ENCODE measurements at places on chromosomes 5 and 9.
A peak's percentile ranks its signal among the peaks of the same experiment; 100 is the strongest.

DNA sequence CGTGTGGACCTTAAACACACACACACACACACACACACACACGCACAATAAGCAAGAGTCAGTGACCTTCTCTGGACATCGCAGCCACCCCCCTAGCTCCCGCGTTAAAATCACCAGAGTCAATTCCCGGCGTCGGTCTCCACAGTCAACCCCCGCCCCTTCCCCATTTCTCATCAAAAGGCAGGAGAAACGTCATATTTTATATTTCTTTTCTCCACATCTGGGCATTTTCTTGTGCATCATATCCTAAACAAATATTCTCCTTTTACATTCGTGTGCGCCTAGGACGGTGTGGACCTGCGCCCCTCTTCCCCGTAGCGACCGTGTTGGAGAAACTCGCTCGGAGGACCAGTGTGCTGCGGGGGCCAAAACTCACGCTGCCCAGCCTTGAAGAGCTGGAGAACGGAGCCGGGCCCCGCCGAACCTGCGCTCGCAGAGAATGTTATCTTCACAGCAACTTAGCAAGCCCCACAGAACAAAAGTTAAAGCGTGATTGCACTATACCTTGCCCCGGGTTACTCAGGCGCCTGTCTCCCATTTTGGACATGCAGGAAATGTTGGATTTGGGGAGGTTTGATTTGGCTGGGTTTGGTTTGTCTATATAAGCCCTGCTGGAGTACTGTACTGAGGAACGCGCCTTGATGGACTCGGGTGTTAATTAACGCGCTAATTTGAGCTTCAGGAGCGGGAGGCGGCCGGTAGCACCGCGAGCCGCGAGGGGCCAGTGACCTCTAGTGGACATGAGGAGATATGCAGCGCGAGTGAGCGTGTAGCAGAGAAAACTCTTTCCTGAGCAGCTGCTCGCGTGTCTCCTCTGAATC lies 192.4 kb downstream of the MEF2C start:
- DNase-seq, result peak; percentile 91
- H3K27me3 ChIP-seq, result peaks cover 100% of the 10 kb centered on the region
- H3K36me3 ChIP-seq, result no peaks in the 10 kb centered on the region
- peaks cover 2% of the 10 kb centered on the region for H3K4me1 ChIP-seq

- H3K27ac ChIP-seq, result no peak overlapping the region
- no peak overlapping the region for H3K4me3 ChIP-seq
- no peaks in the 10 kb centered on the region for H3K36me3 ChIP-seq
- H3K4me1 ChIP-seq, result no peaks in the 10 kb centered on the region
Observed at GRCh38 chr9:70133253-70134208, 89.9 kb downstream of the MAMDC2 start.

- H3K36me3 ChIP-seq, result peaks cover 3% of the 10 kb centered on the region
- no peak for DNase-seq
- H3K27me3 ChIP-seq, result no peaks in the 10 kb centered on the region
- H3K4me3 ChIP-seq, result no peak overlapping the region
- no peaks in the 10 kb centered on the region for H3K4me1 ChIP-seq
Observed at GRCh38 chr5:37724395-37725125, 115.3 kb downstream of the GDNF start.

DNA sequence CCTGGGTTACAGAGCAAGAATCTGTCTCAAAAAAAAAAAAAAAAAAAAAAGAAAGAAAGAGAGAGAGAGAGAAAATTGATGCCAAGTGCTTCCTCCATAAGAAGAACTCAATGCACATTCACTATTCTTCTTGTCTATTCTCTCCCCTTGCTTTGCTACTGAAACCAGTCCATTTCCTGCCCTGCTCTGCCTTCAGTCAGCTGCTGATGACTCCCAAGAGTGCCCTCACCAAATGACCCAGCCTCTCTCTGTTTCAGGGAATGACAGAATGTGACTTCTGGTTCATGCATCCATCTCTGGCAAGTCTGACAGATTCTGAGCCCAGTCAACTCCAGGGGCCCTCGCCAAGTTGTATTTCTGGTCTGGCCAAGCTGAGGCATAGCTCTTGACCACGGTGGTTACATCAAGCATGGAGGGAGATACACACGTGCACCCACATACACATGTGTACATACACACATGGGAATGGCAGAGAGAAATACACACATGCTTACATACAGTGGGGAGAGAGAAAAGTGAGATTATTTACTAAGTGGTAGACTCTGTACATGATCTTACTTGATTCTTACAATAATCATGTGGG lies 106.2 kb downstream of the NSG2 start:
- DNase-seq, result no peak
- no peaks in the 10 kb centered on the region for H3K36me3 ChIP-seq
- H3K27ac ChIP-seq, result no peak overlapping the region
- H3K4me1 ChIP-seq, result no peaks in the 10 kb centered on the region

DNA sequence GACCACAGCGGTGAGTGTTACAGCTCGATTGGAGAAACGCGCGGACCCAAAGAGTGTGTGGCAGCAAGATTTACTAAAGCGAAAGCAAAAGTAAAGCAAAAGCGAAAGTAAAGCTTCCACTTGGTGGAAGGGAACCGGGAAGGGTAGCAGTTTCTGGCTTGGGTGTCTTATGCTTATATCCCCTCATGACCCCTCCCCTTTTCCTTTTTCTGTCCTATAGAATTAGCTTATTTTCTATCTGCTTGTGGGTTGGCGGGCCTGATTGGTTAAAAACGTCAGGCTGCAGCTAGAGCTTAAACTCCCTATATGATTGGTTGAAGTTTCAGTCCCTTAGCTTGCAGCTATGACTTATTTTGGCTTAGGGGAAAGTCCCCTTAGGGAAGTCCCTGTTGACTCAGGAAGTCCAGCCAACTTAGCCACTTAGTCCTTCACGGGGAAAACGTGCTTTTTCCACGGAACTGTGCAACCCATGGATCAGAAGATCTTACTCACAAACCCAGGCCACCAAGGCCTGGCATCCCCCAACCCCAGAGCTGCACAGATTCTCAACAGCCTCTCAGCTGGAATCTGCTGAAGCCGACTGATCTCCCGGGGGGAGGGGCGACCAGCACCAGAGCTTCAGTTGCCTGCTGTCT lies 114.2 kb upstream of the ADAMTS16 start:
- no peaks in the 10 kb centered on the region for H3K36me3 ChIP-seq
- DNase-seq, result no peak
- H3K4me1 ChIP-seq, result no peaks in the 10 kb centered on the region
- no peaks in the 10 kb centered on the region for H3K27me3 ChIP-seq

DNA sequence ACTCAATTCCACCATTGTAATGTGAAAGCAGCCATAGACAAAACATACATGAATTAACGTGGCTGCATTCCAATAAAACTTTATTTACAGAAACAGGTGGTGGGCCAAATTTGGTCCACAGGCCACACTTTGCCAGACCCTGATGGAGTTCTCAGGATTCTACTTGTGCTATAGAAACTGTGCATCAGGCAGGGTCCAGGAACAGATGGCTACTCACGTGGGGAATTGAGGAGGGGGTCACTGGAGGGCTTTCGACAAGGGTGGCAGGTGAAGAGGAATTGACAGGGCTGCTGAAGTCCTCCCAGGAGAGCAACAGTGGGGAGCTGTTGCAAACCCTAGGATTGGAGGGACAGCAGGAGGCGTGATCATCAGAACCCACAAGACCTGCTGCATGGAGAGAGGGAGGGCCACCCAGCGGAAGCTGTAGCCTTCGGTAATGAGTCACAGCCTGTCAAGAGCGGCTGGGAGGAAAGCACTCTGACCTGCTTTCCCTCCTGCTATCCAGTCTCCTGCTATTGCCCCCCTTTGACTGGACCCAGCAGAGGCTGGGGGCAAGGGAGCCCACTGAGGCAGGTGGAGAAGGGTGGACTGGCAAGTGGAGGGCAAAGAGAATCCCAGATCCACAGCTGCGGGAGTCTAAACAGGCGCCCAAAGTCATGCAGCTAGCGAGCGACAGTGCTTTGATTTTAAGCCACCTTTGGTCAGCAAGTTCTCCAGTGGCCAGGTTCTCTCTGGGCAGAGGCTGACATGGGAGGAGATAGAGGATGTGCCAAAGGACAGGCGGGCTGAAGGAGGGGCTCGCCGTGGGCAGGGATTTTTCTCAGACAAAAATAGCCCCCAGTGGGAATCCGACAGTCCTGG lies 138.3 kb upstream of the SMIM23 start:
- no peaks in the 10 kb centered on the region for H3K4me1 ChIP-seq
- no peaks in the 10 kb centered on the region for H3K36me3 ChIP-seq
- no peak overlapping the region for H3K4me3 ChIP-seq
- H3K27ac ChIP-seq, result no peak overlapping the region
- H3K27me3 ChIP-seq, result no peaks in the 10 kb centered on the region

GRCh38 chr5:73142035-73142434 lies 21.7 kb downstream of the TMEM171 start:
- H3K36me3 ChIP-seq, result no peaks in the 10 kb centered on the region
- H3K27me3 ChIP-seq, result no peaks in the 10 kb centered on the region
- DNase-seq, result no peak
- H3K4me1 ChIP-seq, result no peaks in the 10 kb centered on the region

DNA sequence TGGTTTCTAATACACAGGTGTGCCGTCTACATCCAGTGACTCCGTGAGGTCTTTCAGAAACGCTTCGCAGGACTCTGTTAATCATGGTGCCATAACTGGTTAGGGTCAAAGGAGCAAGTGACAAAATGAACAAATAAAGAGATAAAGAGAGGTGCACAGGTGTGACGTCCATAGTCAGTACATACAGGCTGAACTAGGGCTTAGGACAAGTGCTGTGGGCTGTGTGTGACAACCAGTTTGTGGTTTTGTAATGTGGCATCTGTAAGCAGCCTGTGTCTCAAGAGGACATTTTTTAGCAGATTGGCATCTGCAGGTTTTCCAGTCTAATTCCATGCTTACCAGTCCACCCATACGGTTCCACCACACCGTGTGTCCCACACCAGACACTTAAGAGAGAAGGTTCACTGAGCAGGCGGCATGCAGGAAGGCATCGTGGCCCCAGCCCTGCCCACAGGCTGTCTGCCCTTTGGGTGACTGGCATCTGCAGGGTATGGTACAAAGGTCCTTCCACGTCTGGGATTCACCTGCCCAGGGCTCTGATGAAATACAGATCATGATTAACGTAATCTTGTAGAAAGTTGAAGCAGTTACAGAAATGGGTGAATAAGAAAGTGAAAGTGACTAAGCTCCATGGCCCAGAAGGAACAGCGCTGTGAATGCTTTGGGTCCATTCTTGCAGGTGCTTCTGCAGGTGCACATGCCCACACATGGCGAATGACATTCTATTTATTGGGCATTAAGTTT lies 26.9 kb downstream of the SRD5A1 start:
- peaks cover 39% of the 10 kb centered on the region for H3K36me3 ChIP-seq
- no peak overlapping the region for H3K4me3 ChIP-seq
- no peak for DNase-seq
- no peak overlapping the region for H3K27ac ChIP-seq
- no peaks in the 10 kb centered on the region for H3K4me1 ChIP-seq
- no peaks in the 10 kb centered on the region for H3K27me3 ChIP-seq

DNA sequence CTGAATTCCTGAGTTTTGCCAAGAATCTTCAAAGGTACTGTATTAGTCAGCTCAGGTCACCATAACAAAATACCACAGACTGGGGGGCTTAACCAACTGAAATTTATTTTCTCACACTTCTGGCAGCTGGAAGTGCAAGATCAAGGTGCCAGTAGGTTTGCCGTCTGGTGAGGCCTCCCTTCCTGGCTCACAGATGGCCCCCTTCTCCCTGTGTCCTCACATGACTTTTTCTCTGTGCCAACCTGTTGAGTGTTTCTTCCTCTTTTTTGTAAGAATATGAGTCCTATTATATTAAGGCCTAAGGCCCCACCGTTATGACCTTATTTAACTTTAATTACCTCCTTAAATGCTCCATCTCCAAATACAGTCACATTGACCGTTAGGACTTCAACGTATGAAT lies 156.1 kb upstream of the KIF2A start:
- no peak for DNase-seq
- no peaks in the 10 kb centered on the region for H3K36me3 ChIP-seq
- no peaks in the 10 kb centered on the region for H3K4me1 ChIP-seq
- no peak overlapping the region for H3K4me3 ChIP-seq
- H3K27ac ChIP-seq, result no peak overlapping the region
- H3K27me3 ChIP-seq, result no peaks in the 10 kb centered on the region

GRCh38 chr9:14824481-14824880 lies 85.7 kb downstream of the FREM1 start:
- no peak overlapping the region for H3K27ac ChIP-seq
- H3K4me3 ChIP-seq, result no peak overlapping the region
- no peaks in the 10 kb centered on the region for H3K36me3 ChIP-seq
- DNase-seq, result no peak

DNA sequence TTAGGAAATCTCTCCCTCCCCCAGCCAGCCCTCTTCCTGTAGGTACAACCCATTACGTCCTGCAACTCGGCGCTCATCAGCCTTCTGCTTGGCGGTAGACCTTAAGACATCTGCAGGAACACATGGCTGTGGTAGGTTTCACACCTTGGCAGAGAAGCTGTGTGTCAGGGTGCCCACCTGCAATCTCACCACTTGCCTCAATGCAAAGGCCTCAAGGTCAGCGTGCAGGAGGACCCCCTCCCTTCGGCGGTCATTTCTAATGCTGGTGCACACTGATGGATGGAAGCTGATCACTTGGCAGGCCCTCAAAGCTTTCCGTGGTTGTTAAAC lies 67.3 kb downstream of the CRB2 start:
- DNase-seq, result no peak
- H3K27ac ChIP-seq, result no peak overlapping the region
- H3K4me3 ChIP-seq, result no peak overlapping the region
- no peaks in the 10 kb centered on the region for H3K27me3 ChIP-seq

GRCh38 chr9:96150324-96151227 lies 151.4 kb downstream of the HSD17B3 start:
- no peak overlapping the region for H3K27ac ChIP-seq
- no peak for DNase-seq
- no peaks in the 10 kb centered on the region for H3K36me3 ChIP-seq
- no peaks in the 10 kb centered on the region for H3K4me1 ChIP-seq
- H3K27me3 ChIP-seq, result no peaks in the 10 kb centered on the region
- H3K4me3 ChIP-seq, result no peak overlapping the region

DNA sequence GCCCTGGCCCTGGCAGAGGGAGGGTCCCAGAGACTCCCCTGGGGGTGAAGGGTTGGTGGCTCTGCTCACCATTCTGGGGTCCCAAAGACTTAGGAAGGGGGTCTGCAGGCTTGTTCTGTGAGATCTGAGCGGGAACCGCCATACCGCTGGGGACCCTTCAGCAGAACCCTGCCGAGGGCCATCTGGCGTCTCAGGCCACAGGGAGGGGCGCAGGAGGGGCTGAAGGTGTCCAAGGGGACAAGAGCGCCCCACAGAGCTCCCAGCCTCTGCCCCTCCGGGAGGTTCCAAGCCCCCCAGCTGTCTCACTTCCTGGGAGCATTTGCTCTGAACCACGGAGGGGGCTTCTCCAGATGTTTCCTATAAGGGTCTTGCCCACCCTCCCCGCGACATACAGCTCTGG lies 4.8 kb downstream of the FIBCD1 start:
- no peak overlapping the region for H3K27ac ChIP-seq
- no peaks in the 10 kb centered on the region for H3K36me3 ChIP-seq
- DNase-seq, result no peak
- H3K4me3 ChIP-seq, result no peak overlapping the region

- H3K4me1 ChIP-seq, result no peaks in the 10 kb centered on the region
- no peak overlapping the region for H3K27ac ChIP-seq
- DNase-seq, result peak; percentile 62
- H3K36me3 ChIP-seq, result peaks cover 3% of the 10 kb centered on the region
- H3K27me3 ChIP-seq, result no peaks in the 10 kb centered on the region
Observed at GRCh38 chr5:56900858-56901578, 8.4 kb upstream of the SETD9 start.

GRCh38 chr9:125472562-125472925 lies 210.9 kb downstream of the GAPVD1 start:
- no peak overlapping the region for H3K4me3 ChIP-seq
- no peaks in the 10 kb centered on the region for H3K36me3 ChIP-seq
- DNase-seq, result no peak
- peaks cover 12% of the 10 kb centered on the region for H3K4me1 ChIP-seq
- H3K27ac ChIP-seq, result no peak overlapping the region
